ENCODE measurements at places on chromosomes 13 and 19.
A peak's percentile ranks its signal among the peaks of the same experiment; 100 is the strongest.

DNA sequence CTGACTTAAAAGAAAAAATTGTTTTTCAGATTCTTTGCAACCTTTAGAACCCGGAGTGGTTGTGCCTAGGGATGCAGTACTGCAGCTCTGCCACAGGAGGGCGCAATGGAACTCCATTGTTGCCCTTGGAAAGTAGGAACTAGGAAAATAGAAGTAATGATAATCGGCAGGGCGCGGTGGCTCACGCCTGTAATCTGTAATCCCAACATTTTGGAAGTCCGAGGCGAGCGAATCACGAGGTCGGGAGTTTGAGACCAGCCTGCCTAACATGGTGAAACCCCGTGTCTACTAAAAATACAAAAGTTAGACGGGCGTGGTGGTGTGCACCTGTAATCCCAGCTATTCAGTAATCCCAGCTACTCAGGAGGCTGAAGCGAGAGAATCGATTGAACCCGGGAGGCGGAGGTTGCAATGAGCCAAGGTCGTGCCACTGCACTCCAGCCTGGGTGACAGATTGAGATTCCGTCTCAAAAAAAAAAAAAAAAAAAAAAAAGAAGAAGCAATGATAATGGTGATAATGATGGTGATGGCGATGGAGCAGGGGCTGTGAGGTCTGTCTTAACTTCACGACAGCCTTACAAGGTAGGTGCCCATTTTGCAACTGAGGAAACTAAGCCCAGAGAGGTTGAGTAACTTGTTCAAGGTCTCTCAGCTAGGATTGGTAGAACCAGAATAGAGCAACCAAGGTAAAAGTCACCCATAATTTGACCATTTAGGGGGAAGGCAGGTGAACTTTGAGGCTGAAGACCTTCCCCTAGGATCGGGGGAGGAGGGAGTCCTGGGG lies 5.5 kb upstream of the ADAMTS10 start:
- DNase-seq, result peak; percentile 14

DNA sequence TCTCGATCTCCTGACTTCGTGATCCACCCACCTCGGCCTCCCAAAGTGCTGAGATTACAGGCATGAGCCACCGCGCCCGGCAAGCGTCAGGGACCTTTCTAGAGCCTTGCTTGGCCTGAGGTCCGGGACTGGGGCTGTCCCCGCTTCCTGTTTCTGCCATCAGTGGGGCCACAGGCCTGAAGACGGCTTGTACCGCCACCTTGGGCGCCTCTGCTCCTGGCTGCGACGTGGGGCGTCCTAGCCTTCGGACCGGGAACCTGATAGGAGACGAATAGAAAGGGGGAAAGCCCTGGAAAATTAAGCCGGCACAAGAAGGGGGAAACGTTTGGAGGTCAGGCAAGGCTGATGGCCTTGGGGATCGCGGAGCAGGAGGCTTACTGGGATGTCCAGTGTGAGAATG lies 35.1 kb downstream of the RNF6 start:
- DNase-seq, result no peak

DNA sequence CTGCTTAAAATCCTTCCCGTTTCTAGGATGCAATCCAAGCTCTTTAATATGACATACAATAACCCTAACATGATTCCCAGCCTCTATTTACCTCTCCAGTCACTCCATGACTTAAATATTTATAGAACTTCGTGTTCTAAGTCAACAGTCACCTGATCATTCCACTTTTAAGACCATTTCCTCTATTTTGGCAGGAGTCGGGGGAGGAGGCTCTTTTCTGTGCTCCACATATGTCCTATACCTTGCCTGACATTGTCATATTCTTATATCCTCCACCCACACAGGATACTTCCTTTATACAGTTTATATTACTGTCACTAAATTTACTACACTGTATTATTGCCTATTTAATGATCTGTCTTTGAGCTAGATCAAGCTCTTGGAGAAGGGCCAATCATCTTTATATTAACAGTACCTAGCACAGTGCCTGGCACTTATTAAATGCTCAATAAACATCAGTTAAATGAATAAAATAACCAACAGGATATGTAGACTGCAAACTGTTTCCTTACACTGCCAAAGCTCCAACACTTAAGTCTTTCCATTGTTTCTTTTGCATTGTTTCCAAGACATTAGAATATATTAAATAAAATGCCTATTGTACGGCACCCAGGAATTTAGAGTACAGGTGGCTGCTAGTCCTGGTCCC lies 2.7 kb downstream of the ARGLU1 start:
- DNase-seq, result no peak

DNA sequence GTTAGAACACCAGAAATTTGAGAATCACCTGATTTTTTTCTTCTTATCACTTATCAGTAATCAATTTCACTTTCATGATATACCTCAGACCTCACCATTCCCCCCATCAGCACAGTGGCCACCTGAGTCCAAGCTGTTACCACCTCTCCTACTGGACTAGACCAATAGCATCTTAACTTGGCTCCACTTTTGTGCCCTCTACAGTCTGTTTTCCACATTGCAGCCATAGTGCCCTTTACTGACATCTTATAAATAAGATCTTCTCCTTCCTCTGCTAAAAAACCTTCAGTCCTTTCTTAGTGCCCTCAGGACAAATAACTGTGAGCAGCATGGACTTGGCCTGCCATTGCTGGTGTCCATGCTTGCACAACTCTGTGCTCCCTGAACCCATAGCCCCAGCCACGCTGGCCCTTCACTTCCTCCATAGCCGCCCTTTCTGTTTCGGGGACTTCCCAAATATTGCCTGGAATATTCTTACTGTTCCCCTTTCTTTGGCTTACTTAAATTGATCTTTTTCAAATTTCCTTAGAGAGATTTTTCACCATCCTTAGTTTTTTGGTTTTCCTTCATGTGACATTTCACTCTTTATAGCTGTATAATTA lies 380.8 kb downstream of the LMO7 start:
- DNase-seq, result peak; percentile 28

Data from CD4-positive, CD25-positive, alpha-beta regulatory T cell (primary cell).